Nephron progenitor cell (in vitro differentiated cells): ENCODE measurements at places on chromosomes 2 and 18.

DNA sequence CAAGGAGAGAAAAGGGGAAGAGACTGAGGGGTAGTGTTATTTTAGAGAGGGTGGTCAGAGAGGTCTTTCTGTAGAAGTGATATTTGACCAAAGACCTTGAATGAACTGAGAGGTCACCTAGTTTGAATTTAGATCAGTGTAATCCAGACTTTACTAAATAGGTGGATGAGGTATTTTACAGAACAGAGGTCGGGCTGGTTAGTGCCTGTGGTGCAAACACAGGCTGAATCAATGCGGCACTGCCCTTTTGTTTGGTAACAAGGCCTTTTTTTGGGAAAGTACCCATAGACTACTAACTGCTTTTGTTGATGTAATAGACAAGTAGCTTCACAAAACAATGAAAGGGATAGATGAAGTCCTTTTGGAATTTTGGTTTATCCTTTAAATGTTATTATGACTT lies 15.9 kb downstream of the RAPGEF4 start:
- no peak for DNase-seq

DNA sequence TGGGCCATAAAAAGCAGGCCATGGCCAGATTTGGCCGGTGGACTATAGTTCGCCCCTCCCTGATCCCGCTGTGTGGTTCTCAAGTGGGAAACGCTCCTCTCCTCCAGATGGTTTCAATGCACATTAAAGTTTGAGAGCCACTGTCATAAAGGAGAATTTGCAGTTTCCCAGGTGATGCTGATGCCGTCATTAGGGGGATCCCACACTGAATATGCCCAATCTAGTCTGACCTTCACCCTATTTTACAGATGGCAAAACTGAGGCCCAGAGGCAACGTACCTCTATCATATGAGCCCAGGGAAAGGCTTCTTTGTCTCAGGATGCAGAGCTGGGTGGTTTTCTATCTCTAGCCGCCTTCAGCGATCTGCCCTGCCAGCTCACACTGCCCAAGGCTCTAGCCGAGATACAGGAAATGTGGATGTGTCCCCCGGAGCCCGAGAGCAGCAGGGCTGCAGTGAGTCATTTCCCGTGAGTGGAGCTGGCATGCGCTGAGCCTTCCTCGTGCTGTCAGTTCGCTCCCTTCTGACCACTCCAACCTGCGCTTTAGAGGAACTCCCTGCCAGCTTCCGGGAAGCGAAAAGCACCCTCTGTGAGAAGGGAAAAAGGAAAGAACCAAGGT lies 116.2 kb downstream of the SMAD7 start:
- no peak for DNase-seq

GRCh38 chr2:86562485-86562921 lies 740 bp downstream of the CHMP3 start:
- DNase-seq, result no peak

DNA sequence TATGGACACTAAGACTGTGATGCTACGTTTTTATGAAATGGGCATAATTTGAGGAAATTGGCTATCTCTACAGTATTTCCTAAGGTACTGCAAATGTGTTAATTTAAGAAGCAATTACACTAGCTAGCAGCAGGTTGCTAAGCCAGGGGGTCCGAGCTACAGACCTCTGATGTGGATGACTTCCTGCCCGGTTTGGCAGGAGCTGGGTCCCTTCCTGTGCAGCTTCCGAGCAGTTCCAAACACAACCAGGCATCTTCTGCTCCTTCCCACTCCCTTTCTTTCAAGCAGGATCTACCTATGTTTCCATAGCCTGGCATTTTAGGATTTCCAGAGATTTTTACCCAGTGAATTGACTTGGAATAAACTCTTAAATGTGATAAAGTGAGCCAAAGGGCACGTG lies 55.7 kb downstream of the SCN2A start:
- no peak for DNase-seq

DNA sequence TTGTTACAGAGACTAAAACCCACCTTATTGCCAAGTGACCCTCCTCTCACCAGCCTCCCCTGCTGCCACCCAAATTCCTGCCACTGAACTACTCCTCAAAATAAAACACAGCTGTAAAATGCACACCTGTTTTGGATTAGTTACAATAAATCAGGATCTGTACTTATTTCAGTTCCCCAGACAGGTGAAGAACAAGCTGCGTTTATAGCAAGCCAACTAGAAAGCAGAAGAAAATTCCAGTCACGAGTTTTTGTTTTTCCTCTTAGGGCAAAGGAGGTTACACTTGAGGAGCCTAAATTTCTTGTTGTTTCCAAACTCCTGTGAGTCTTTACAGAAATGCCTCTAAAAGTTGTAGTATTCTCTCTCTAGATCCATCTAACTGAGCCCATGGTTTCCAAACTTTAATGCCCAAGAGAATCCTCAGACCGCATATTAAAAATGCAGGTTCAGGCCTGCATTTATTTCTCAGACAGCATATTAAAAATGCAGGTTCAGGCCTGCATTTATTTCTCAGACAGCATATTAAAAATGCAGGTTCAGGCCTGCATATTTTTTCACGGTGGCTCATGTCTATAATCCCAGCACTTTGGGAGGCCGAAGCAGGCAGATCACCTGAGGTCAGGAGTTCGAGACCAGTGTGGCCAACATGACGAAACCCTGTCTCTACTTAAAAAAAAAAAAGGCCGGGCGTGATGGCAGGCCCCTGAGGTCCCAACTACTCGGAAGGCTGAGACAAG lies 62.2 kb downstream of the ALPK2 start:
- no peak for DNase-seq

GRCh38 chr2:61878761-61879160 lies 9.7 kb downstream of the CCT4 start:
- no peak for DNase-seq

DNA sequence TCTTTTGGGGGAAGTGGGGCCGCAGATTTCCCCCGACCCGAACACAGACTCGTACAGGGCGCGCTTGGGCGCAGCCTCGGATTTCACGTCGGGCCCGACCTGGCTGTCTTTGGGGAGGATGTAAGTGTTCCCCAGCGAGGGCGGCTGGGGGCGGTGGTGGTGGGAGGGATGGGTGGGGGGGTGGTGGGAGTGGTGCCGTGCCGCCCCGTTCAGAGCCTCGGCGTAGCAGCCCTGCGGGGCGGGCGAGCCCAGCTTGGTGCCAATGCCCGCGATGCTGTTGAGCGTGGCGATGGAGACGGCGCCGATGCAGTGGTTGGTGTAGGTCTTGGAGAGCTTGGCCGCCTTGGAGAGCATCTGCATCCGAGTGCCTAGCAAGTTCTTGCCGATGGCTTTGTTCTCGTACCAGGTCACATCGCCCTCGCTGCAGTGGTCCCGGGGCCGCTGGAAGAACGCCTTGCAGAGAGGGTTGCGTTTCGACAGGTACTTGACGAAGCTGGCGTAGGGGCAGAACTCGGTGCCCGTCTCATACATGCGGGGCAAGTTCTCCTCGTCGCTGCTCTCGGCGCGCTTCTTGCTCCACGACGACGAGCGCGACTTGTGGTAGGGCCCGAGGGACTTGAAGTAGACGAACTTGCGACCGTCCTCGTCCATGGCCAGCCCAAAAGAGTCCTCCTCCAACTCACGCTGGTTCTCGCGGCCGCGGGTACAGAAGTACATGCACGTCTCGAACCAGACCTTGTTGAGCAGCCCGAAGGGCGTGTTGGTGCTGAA lies 1.3 kb downstream of the KCTD1 start:
- DNase-seq, result peak; percentile 37

- no peak for DNase-seq
Measured at GRCh38 chr2:63242747-63243146, 192.1 kb downstream of the OTX1 start.

DNA sequence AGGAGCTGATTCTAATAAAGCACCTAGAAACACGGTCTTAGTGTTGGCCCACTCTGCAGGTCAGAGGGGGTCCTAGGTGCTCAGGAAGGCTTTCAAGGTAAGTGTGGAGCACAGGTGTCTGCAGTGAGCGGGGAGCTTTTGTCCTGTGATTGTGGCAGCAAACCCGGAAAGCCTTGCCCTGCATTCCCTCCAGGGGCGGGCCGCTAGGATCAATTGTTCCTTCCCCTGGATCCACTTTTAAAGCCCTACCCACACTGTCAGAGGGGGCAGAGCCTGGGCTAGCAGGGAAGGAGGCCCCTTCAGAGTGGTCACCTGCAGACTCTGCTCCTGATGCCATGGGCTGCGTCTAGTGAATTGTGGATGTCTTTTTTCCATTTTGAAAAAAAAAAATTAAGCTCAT lies 176.0 kb downstream of the CTIF start:
- no peak for DNase-seq

DNA sequence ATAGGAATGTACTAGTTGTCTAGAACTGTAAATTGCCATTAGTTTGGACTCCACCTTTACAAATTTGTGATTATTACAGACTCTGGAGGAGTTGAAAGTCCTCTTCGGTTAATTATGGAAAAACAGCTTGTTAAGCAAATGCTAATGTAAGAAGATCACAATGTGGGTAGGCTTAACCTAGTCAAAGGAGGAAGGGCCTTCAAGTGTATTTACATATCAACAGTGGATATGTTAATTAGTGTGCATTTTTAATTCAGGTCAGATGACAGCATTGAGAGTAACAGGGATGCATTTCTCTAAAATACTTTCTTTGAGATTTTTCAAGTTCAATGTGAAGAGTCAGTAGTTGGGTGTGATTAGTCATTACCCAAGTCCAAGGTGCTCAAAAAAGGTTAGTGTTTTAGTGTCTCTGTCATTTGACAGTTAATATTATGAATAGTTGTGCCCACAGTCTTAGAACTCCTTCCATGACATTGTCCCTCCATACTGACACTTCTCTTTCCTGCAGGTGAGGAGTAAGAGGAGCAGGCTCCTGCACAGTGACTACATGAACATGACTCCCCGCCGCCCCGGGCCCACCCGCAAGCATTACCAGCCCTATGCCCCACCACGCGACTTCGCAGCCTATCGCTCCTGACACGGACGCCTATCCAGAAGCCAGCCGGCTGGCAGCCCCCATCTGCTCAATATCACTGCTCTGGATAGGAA lies 28.0 kb downstream of the CD28 start:
- DNase-seq, result no peak

- no peak for DNase-seq
Measured at GRCh38 chr18:12811191-12811950, 72.7 kb downstream of the PTPN2 start.

DNA sequence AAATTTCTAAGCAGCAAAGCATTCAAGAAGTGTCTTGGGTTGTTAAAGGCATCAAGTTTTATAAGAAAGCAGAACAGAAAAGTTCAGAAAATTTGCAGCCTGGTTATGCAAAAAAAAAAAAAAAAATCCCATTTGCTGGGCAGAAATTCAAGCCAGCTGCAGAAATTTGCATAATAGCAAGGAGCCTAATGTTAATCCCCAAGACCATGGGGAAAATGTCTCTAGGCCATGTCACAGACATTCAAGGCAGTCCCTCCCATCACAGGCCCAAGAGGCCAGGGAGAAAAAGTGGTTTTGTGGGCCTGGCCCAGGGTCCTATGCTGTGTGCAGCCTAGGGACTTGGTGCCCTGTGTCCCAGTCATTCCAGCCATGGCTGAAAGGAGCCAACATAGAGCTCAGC lies 269.0 kb upstream of the SLC39A10 start:
- no peak for DNase-seq

GRCh38 chr18:74902147-74902455 lies 304.4 kb downstream of the ZNF407 start:
- DNase-seq, result peak; percentile 15

- no peak for DNase-seq
Measured at GRCh38 chr2:204268971-204269370, 276.3 kb upstream of the PARD3B start.

- no peak for DNase-seq
Measured at GRCh38 chr2:199798831-199799580, 52.0 kb downstream of the FTCDNL1 start.

DNA sequence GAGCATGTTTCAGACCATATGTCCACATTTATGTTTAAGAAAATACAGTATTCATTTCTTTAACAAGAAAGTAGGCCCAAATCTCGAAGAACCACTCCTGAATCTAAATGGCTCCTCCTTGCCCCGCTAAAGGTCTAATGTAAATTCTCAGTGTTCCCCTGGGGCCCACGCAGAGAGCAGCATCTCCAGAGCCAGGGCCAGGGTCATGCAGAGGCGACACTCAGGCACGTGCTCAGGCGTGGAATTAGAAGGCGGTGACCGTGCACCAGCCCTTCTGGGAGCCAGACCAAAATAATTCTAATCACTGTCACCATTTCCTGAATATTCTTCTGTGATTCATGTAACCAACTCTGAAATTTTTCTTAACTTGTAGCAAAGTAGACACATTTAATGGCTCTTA lies 68.3 kb upstream of the MYT1L start:
- DNase-seq, result no peak

- peak; percentile 72 for DNase-seq
Measured at GRCh38 chr2:227472265-227473121, 537 bp downstream of the AGFG1 start.

DNA sequence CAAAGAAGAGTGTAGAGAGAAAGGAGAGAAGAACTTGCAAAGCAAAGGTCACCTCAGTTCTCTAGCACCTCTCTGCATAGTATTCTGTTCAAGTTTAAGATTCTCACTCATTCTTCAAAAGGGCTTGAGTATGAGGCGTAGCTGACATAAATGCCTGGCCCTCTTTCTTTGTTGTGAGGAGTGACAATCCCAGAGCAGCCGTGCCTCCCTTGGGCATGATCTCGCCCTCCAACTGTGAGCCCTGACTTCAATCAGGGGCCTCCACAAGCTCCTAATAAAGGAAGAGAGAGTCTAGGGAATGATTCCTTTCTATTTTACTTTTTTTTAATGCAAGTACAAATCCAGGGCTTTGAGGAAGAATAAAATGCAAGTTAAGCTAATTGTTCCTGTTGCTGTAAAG lies 402.7 kb downstream of the LRP1B start:
- DNase-seq, result no peak

GRCh38 chr2:25566694-25567093 lies 106.7 kb downstream of the DTNB start:
- DNase-seq, result no peak

DNA sequence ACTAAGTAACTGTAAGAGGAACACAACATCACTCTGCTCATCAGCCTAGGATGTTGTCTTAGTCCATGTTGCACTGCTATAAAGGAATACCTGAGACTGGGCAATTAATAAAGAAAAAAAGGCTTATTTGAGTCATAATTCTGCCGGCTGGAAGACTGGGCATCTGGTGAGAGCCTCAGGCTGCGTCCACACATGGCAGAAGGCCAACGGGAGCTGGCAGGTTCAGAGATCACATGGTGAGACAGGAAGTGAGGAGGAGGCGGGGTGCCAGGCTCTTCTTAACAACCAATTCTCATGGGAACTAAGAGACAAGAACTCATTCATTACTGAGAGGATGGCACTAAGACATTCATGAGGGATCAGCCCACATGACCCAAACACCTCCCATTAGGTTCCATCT lies 46.8 kb downstream of the EPG5 start:
- DNase-seq, result no peak

DNA sequence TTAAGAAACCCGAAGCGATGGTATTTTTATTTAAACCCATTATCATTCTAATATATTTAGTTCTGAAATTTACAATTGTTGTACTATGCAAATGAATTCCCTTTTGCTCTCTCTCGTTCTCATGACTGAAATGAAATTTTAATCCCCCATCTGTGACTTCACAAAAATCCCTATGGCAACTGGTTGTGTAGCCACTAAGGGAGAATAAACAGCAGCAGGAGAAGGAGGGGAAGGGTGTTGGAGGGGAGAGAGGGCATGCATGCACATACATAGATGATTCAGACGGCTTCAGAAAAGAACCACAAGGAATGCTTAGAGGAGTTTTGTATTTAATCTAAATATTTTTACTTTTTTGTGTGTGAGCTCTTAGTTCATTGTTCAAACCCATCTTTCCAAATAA lies 36.8 kb downstream of the CPS1 start:
- no peak for DNase-seq
